ENCODE measurements at places on chromosomes 3 and 15.

- no peak for DNase-seq
These were observed 40.6 kb upstream of the SEC22A start for GRCh38 chr3:123161167-123161566.

- no peak for DNase-seq
These were observed 23.0 kb upstream of the CCK start for GRCh38 chr3:42289026-42289425.

DNA sequence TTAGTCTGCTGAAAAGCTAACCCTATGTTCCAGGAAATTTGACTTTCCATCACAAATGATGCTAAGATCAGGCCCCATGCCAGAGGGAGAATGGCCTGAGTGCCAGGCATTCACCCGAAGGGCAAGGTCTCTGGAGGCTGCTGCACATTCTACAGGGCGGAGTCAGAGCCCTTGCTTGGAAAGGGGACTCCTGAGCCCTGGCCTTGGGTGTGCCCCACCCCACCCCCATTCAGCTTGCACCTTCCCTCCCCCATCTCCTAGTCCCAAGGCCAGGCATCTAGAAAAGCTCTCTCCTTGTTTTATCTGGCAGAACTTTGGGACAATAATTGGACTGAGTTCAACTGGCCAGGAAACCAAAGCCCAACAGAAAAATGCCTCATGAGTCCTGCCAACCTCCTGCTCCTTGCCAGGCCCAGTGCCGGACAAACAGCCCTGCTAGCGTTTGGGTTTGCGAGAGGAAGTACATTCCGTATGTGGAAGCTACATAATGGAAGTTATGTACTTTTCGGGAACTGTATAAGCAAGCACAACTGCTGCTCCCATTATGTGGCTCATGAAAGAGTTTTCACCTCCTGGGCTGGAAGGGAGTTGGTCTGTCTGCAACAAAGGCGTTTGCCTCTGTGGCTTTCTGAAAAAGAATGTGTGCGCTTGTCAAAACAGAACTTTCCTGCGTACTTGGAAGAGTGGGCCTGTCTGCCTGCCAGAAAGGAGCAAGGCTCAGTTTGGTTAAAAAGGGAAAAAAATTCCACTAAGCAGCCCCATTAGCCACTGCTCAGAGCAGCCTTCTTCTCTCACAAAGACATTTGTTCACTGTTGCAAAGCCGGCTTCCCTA is 321.5 kb upstream of the CTNNB1 start:
- DNase-seq, result no peak

- DNase-seq, result no peak
These were observed 35.7 kb downstream of the FLNB start for GRCh38 chr3:58043933-58044332.

DNA sequence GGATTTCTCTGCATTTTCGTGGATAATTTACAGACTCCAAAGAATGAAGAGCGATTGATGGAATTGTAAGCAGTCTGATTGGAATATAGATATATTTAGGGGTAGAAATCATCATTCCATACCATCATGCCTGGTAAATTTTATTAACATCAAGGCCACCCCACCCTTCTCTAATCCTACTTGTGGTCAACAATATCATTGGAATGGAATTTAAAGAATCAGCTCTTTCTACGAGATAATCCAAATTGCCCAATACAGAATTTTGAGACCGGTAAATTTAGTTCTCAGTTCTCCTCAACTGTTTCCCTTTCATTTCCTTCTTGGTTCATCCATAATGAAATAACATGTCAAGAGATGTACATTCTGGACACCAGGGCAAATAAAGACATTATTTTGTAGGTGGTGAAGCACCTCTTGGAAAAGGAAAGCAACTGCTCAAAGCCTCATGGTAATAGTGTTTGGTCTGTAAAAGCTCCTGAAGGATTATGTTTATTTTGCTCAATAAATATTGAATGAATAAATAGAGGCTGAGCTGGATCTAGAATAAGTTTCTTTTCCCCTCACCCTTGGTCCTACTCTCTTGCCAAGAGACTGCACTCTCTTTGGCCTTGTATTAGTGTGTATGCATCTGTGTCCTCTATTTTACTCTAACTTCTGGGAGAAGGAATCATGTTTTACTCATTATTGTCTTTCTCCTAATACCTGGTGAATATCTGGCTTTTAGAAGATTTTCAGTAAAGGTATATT is 133.7 kb upstream of the BCL6 start:
- no peak for DNase-seq

DNA sequence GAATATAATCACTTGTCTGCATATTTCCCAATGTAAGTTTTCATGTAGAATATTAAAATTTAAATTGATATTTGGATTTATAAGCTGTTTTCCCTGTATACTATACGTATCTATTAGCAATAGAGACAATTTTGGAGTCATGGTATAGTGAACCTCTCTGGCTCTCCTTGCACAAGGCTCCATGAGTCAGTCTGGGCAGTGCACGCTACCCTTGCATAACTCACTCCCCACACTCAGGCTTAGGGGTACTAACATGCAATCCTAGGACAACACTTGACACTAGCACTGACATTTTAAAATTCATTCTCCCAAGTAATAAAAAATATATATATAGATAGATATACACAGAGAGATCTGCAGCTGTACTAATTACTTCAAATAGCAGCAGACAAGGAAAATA is 39.2 kb downstream of the SLC24A1 start:
- no peak for DNase-seq

DNA sequence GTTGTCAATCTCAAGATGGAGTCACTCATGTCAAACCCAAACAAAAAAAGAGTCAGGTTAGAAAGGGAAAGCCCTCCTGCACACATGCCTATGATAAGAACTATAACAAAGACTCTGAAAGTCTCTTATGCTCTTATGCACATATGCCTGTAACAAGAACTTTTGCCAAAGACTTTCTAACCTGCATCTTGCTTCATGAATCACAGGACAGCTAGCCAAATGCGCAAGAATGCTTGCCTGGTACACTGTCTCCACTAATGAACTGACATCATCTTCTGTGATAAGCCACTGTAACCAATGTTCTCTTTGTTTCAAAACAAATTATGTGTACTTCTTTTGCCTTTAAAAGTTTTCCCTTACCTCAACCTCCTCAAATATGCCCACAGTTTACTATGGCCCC is 18.2 kb upstream of the EHHADH start:
- no peak for DNase-seq

DNA sequence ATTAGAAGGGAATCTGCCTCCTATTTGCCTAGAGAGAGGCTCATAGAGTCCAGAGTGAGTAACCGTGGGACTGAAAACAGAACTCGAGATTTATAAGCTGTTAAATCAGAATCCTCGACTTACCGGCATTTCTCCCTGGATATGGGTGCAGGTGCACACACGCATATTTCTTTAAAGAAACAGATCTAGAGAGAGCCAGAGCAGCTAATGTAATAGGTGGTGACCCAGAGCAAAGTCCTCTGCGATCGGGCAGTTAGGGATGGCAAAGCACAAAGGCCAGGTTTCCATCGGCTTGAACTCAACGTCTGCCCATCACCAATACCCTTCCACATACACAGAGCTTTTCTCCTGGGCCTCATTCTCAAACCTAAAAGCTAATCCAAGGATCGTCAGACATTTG is 13.8 kb downstream of the RNF168 start:
- no peak for DNase-seq

DNA sequence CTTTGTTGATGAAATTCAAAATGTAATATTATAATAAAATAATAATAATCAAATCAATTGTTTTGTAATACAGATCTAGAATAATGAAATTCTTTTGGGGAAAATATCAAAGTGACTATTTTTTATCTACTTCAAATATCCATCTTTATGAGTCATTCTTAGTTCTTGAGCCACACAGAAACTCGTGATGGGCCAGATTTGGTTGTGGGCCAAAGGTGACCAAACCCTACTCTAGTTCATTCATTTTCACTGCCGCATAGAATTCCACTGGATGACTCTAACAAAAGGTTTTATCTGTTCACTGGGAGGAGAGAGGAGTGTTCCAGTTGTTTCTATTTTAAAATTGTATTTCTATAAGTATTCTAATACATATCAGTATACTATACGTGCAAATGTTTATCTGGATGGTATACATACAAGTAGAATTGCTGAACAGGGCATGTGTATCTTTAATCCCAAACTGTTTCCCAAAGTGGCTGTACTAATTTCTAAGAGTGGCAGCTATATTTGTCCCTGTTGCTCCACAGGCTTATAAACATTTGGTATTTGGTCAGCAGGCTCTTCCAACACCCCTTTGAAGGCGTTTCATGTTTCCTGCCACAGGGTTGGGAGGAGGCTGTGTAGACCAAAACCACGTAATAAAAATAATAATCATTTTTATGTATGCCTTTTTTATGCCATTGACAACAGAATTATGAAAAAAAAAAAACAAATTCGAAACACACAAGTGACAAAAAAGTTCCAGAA is 7.3 kb upstream of the RTP3 start:
- no peak for DNase-seq

DNA sequence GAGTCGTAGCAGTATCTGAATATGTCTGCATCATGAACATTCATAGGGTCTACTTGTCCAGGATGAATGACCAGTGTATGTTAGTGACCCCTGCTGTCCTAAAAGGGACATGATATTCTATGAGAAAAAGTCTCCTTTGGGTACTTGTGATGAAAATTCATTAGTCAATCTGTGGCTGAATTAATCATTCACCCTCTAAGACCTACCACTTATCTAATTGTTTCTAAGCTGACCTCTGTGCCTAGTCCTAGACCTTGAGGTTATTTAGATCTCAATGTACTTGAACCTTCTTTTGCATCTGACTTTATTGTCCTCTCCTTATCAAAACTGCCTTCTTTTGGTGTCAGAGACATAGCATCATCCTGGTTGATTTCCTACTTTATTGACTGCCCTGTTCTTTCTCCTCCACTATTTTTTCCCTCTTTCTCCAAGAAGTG is 799.3 kb downstream of the DIPK2A start:
- DNase-seq, result no peak

DNA sequence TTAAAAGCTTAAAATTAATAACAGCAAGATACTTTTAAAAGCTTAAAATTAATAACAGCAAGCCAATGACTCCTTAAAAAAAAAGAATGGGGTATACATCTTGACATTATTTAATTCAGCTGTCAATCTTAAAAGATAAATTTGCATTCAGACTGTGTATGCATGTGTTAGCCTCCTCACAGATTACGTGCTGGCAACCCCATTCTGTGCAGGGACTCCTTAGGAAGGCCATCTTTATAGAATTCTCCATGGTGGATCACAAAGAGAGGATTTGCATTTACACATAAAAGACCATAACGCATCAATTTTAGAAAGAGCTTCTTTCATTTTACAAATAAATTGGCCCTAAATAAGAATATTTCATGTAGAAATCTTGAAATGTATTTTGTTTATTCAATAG is 87.2 kb downstream of the B3GALNT1 start:
- no peak for DNase-seq

DNA sequence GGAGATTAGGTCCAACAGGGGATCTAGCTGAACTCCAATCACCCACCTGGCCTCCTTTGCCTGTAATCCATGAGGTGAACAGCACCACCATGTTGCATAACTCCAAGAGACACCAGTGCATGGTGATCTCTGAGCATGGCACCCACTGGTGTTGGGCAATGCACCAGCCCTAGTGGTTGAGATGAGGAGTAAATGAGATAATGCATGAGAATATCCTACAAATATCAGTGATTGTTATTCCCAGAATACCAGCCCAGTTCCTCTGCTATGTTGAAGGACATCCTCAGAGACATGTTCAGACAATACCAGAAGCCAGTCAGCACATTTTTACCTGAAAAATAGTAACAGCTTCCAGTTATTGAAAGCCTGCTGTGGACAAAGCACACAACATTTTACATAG is 14.7 kb downstream of the GALNT15 start:
- no peak for DNase-seq

DNA sequence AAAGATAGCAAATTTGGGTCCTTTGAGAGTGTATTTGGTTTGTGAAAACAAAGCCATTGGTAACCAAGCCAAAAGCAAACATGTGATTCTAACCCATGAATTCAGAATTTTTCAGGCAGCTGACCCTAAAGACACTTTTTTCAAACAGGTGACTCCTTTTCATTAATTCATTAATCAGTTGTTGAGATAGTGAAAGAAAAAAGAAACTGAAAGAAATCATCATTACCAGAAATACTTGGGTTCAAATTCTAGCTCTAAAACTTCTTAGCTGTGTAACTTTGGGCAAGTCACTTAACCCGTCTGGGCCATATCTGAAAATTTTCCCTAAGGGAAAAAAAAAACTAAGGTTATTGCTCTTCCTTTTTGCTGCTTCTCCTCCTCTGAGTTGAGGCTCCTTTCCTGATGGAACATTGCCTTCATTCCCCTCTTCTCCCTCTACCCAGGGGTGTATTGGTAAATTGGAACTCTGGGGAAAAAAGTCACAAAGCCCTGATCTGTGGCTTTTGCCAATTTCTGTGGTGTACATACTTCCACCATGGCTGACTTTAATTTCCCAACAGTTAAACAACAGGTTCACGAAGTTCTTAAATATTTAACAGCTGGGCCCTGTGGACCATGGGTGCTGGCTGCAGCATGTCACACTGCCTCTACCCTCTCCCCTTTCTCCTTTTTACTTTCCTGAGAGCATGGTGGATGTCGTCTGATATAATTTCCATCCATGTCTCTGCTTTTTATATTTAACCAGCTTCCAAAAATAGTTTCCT is 120.3 kb downstream of the ASB7 start:
- DNase-seq, result no peak

DNA sequence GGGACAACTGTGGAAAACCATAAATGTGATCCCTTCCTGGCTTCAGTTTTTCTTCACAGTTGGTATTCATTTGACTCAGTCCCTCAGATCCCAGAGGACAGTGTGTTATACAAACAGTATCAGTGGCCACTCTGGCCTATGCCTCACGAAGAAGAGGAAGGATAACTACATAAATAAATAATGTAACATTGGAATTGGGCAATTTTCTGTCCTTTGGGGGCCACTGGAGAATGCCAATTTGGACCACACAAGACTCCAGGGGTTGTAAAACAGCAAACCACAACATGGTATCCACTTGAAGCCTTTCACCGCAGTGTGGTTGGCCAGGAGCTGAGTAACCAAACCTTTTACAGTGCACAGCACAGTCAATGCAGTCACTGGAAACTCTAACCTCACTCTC is 1077.0 kb downstream of the ROBO2 start:
- DNase-seq, result no peak

DNA sequence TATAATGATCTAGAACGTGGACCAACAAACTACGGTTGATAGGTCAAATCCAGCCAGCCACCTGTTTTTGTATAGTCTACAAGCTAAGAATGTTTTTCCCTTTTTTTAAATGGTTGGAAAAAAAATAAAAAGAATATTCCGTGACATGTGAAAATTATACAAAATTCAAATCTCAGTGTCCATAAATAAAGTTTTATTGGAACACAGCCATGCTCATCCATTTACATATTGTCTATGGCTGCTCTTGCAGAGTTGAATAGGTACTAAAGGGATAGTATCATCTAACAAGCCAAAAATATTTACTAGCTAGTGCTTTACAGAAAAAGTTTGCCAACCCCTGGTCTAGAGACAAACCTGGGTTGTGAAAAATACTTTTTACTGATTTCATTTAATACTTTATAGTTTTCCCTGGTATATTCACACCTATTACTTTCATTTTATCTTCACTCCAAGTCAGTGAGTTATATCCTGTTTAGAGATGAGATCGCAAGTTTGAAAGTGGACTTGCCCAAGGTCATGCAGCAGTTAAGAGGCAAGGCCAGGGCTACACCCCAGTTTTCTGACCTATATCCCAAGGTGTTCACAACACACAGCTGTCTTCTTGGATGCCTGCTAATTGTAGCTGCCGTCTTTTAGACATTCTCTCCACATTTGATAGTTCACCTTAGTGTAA is 58.4 kb downstream of the IGF2BP2 start:
- DNase-seq, result no peak
